Activated T-helper 1 cell treated with anti-CD3 and anti-CD28 coated beads, Interleukin-12 subunit alpha, Interleukin-12 subunit beta, Interleukin-2, Interleukin-4 antibody, amounts not matched to agents 30 ng/mL and 10 ng/mL and 1 ng/mL, durations not matched to agents 14 hours and 24 hours and 36 hours (primary cell): ENCODE measurements at places on chromosomes 3 and 15.
A peak's percentile ranks its signal among the peaks of the same experiment; 100 is the strongest.

- H3K4me3 ChIP-seq, result no peak overlapping the region
- H3K36me3 ChIP-seq, result no peaks in the 10 kb centered on the region
- peaks cover 7% of the 10 kb centered on the region for H3K27me3 ChIP-seq
- H3K27ac ChIP-seq, result no peak overlapping the region
- peaks cover 17% of the 10 kb centered on the region for H3K4me1 ChIP-seq
- no peak for DNase-seq
These were observed 46.0 kb downstream of the ITGA11 start for GRCh38 chr15:68385671-68386586.

GRCh38 chr3:27360113-27361078, 8.8 kb downstream of the NEK10 start:
- no peak for DNase-seq
- peaks cover 6% of the 10 kb centered on the region for H3K27me3 ChIP-seq
- H3K4me1 ChIP-seq, result peaks cover 24% of the 10 kb centered on the region
- no peaks in the 10 kb centered on the region for H3K36me3 ChIP-seq
- H3K27ac ChIP-seq, result no peak overlapping the region

GRCh38 chr3:149638228-149639092, 19.4 kb downstream of the WWTR1 start:
- no peak overlapping the region for H3K4me3 ChIP-seq
- no peaks in the 10 kb centered on the region for H3K4me1 ChIP-seq
- H3K36me3 ChIP-seq, result peaks cover 2% of the 10 kb centered on the region
- H3K27me3 ChIP-seq, result peaks cover 25% of the 10 kb centered on the region

- DNase-seq, result no peak
- H3K27ac ChIP-seq, result no peak overlapping the region
- H3K36me3 ChIP-seq, result peaks cover 40% of the 10 kb centered on the region
- no peaks in the 10 kb centered on the region for H3K27me3 ChIP-seq
- peaks cover 15% of the 10 kb centered on the region for H3K4me1 ChIP-seq
These were observed 45.0 kb downstream of the SLC12A6 start for GRCh38 chr15:34292621-34293020.

DNA sequence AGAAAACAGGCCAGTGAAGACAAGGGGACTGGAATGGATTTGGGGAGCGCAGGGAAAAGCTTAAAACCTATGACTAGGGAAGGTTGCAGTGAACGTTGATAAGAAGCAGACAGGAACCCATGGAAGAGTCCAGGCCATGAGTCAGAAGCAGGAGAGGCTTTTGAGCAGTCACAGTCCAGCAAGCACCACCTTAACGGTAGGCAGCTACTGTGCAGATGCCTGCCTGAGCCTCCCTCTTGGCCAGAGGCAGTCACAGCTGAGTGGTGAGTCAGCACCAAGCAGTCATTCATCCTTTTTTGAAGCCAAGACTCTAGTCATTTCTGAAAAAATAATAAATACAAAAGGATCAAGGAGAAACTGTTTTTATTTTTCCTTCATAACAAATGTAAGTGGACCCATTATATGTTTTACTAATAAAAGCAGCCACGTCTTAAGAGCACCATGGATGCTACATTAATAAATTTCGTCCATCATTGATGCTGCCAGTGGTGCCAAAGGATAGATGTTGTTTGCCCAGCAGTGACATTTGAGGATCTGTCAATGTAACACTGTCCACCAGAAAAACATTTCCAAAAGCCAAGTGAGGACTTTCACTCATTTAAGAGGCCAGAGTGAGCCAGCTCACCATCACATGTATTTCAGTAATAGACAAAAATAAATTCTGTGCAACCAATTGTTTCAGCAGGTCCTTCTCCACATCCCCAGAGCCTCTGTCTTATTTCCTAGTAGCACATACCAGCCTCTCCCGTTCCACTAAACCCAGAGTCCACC, 42.1 kb upstream of the ACTC1 start:
- peaks cover 2% of the 10 kb centered on the region for H3K27me3 ChIP-seq
- no peak overlapping the region for H3K4me3 ChIP-seq
- no peaks in the 10 kb centered on the region for H3K4me1 ChIP-seq

DNA sequence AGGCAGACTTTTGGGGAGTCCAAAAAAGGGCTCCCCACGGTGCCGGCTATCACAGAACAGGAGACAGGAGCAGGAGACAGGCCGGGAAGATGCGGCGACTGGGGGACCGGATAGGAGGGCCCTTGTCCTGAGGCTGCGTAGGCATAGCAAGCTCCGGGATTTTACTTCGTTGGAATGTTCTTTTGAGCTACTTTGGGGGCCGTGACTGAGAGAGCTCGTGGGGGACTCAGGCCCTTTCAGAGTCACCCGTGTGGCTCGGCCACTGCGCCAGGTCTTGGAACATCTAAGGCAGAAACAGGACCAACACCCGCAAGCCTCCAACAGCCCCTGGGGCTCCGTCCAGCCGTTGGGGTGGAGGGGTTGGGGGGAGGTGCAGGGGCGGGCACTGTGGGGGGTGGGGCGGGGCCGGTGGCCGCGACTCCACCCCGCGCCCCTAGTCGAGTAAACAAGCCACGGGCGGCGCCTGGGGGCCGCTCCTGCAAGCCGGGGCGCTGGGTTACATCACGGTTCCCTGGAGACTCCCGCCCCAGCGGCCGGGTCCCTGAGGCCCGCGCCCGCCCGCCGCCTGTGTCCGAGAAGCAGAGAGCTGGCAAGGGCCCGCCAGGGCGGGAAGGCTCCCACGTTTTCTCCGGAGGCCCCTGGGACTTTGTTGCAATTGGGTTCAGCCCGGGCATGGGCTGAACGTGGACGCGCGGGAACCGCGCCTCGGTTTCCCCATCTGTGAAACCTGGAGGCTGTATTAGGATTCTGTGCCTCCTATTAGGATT, 23.3 kb upstream of the C15orf39 start:
- no peak for DNase-seq
- no peak overlapping the region for H3K4me3 ChIP-seq
- peak overlapping the region; percentile 58 for H3K27ac ChIP-seq
- no peaks in the 10 kb centered on the region for H3K36me3 ChIP-seq

- H3K4me1 ChIP-seq, result peaks cover 22% of the 10 kb centered on the region
- H3K36me3 ChIP-seq, result peaks cover 6% of the 10 kb centered on the region
- DNase-seq, result no peak
- H3K4me3 ChIP-seq, result no peak overlapping the region
- H3K27ac ChIP-seq, result no peak overlapping the region
These were observed 32.4 kb downstream of the SELENOT start for GRCh38 chr3:150635526-150635925.

DNA sequence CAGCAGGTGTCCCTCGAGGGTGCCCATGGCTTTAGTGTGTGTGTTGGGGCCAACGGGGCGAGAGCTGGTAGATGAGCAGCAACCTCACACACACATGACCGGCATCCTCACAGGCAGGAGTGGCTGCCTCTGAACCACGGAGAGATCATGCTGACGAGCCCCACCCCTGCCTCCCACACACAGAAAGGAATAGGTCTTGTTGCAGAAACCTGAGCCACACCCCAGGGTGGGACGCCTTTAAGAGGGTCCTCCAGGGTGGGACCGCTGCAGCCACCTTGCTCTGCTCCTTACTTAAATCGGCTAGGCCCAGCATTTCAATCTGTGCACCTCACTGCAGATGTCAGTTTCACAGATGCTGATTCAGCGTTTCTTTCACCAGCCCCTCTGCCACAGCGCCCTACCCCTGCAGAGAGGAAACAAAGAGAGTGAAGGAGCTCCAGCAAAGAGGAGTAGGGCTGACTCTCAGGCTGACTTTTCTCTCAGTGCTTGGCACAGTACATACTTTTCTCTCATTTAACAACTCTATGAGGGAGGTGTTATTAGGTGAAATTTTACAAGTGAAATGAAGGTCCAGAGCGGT, 61.2 kb upstream of the EPHB3 start:
- no peaks in the 10 kb centered on the region for H3K4me1 ChIP-seq
- DNase-seq, result no peak
- no peak overlapping the region for H3K4me3 ChIP-seq

DNA sequence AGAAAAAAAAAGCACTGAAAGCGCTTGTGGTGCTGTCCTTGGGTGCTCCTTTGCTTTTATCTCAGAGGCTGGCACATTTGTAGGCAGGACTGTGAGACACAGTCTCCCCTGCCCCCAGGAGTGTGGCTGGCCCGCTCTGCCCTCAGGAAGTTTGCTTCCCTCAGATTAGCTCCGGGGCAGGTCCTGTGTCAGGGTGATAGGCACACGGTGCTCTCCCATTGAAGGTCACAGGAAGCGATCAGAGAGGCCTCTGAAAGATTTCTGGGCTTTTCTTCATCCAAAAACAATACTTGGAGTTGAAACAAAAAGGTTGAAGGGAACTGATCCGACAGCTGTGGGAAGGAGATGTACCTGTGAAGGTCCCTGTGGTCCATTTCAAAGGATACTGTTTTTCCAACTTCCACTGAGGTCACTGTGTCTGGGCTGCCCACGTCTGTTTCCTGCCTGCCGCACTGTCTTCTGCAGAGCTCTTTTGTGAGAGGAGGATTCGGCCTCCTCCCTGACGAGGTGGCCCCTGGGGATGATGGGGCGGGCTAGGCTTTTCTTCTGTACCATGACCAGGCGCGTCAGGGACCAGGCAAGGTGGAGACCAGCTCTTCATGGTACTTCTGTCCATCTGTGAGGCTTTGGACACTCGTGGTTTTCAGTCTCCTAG, 330.5 kb upstream of the CTDSPL start:
- H3K27me3 ChIP-seq, result peaks cover 4% of the 10 kb centered on the region
- no peaks in the 10 kb centered on the region for H3K36me3 ChIP-seq
- H3K27ac ChIP-seq, result no peak overlapping the region
- DNase-seq, result no peak
- no peak overlapping the region for H3K4me3 ChIP-seq
